ENCODE measurements at places on chromosomes 16 and 17.

- no peak for DNase-seq
Observed at GRCh38 chr17:4449736-4450135, 16.0 kb downstream of the SPNS3 start.

GRCh38 chr16:67460168-67460567 is 20.8 kb downstream of the ATP6V0D1 start:
- no peak for DNase-seq

GRCh38 chr17:5686074-5686635 is 101.8 kb upstream of the NLRP1 start:
- DNase-seq = no peak

DNA sequence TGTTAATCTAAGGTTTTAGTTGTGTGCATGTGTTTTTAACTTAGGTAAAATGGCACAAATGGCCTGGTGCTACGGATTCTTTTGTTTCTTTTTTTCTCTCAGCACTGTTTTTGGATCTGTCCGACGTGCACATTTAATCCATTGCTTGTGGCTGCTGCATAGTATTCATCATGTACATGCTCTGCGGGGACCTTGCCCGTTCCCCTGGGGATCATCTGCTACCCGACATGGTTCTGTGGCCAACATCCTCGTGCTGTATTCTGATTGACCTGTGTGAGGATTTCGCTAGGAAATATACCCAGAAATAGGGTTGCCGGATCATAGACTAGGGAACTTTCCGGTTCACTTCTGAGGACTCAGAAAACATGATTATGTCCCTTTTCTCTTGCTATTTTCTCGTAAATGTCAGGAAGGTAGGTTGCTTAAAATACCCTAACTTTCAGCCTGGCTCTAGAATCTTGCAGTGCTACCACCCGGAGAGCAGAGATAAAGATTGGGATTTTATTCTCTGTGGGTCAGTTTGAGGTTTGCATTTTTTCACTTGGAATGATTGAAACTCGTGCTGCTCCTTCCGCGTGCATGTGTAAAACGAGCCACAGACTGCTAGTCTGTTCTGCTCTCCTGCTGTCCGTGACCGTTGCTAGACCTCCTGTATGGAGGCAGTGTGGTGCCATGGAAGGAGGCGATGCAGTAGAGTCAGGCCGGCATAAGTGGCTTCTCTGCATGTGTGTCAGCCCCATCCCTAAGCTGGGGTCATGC is 42.9 kb downstream of the LDHD start:
- DNase-seq = no peak
